ENCODE measurements at places on chromosomes 6 and 20.

- DNase-seq: no peak
Measured at GRCh38 chr6:78594668-78595066, 272.7 kb upstream of the IRAK1BP1 start.

DNA sequence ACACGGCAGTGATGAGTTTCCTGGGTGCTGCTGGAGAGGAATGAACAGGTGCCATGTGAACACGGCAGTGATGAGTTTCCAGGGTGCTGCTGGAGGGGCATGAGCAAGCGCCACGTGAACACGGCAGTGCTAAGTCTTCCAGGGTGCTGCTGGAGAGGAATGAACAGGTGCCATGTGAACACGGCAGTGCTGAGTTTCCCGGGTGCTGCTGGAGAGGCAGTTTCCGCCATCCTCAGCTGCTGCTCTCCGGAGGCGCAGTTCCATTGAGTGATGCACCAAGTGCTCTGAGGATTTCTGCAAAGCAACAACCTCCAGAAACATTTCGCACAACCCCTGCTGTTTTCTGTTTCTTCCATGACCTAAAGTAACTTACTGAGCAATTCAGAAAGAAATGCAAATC lies 155.4 kb downstream of the SMOC2 start:
- no peak for DNase-seq

- DNase-seq: no peak
Measured at GRCh38 chr6:7270320-7271204, 42.4 kb downstream of the SSR1 start.

DNA sequence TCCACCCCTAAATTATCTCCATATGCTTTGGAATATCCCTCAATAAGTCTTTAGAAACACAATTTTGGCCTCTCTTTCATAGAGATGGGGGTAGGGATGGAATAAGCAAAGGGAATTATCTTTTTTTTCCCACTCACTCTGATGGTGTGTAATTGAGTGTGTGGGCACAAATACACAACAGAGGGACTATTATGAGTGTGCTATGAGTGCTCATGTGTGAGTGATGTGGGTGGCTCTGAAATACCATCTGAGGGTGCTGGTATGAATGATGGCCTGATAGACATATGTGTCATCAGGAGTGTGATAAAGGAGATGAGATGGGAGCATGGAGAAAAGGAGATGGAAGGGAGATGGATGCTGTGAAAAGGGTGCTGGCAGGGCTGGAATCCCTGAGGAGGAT lies 35.6 kb downstream of the GSS start:
- DNase-seq: no peak

DNA sequence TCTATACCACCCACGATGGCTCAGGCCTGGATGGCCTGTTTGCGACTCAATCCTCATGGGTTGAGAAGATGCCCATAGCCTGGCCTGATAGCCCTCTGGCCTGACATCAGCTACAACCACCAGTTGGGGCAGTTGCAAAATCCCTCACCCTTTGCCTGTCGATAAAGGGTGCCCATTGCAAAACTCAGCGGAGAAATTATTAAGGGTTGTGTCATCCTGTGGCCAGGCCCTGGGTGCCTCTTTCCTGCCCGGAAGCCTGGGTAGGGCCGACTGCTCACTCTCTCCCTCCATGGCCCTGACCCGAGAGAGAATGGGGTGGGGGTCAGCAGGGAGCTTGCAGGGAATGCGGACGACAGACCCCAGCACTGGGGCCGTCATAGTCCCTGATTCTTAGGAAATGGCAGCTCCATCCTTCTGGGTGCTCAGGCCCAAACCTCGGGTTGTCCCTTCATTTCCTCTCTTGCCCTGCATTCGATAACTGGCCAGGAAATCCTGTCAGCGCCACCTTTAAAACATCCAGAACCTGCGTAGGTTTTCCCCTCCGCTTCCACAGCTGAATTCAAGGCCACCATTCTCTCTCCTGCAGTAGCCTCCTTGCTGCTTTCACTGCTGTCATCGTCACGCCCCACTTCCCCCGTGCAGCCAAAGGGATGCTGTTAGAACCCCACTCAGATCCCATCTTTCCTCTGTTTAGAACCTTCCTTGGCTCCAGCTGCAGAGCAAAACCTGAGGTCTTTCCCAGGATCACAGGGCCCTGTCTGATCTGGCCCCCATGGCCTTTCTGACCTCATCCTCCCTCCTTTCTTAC lies 31.1 kb downstream of the CEBPB start:
- DNase-seq: no peak

DNA sequence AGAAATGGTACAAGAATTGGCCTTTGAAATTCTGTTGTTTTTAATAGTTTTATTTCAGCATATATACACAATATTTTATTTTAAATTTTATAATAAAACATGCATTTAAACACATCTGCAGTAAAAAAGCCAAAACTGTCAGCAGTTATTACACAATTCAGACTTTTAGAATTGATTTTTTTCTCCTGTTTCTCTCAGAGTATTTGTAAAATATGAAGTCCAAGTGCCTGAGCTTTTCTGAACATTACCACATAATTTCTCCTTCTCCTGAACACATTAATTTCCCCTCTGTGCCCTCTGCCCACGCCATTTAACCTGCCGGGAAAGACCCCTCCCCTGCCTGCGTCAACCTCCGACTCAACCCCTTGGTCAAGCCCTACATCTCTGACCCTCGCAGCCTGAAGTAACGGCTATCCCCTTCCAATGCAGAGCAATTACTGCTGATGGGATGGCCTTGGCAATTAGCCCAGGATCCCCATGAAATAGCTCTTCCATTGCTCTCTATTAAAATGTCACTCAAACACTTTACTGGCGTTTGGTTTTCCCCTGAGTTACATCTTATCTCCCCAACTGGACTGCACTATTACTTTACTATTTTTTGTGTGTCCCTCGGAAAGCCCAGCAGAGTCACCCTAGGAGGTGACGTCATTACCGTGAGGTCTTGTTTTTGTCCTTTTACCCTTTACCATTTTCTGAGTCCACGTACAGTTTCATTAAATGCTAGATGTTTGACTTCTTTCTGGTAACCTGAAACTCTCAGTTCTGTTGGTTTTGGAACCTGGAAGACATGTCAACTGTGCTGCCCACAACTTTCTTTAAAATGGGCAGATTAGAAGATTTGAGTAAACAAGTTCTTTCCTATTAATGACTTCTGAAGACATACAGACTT lies 146.7 kb upstream of the TAB2 start:
- no peak for DNase-seq

DNA sequence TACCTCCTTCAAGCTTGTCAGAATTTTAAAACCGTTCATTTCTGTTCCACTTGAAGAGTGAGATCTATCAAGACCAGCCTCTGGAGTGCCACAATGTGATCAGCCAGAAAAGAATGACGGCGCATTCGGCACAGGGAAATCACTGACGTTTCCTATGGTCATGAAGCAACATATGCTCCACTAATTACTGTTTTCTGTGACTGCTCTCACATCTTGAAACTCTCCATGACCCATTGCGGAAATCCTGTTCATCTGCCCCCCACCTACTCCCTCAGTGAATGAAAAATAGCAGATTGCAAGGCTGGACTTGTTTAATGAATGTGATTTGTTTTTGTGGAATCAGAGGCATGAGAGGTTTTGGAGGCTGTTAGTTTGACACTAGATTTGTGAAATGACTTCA lies 53.2 kb downstream of the SAMD5 start:
- no peak for DNase-seq

- DNase-seq: no peak
Measured at GRCh38 chr6:36858407-36858981, 16.1 kb downstream of the PPIL1 start.

DNA sequence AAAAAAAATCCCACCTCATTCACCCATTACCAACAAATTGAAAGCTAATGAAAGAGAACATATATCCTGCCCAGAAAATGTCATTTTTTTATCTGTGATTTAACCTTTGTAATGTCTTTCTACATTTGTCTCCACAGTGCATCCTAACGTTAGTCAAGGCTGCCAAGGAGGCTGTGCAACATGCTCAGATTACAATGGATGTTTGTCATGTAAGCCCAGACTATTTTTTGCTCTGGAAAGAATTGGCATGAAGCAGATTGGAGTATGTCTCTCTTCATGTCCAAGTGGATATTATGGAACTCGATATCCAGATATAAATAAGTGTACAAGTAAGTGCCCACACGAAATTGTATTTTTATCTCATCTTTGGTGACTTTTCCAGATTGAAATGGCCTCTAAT lies 30.0 kb downstream of the RSPO3 start:
- no peak for DNase-seq

DNA sequence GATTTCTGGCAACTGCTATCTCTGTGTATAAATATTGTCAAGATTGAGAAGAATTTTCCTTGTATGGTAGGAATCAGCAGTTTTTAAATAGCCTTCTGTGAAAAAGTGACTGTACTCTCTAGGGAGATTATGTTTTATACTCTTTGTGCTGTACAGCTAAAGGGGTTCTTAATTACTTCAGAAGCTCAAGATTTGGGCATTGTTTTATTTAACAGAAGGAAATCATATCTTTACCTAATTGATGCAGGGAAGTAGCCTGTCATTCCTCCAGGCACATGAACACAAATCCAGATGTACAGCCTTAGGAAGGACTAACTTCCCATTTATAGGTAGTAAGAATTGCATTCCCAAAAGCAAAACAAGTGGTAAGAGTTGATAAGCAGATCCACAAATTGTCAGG lies 1.3 kb downstream of the CALHM5 start:
- no peak for DNase-seq

DNA sequence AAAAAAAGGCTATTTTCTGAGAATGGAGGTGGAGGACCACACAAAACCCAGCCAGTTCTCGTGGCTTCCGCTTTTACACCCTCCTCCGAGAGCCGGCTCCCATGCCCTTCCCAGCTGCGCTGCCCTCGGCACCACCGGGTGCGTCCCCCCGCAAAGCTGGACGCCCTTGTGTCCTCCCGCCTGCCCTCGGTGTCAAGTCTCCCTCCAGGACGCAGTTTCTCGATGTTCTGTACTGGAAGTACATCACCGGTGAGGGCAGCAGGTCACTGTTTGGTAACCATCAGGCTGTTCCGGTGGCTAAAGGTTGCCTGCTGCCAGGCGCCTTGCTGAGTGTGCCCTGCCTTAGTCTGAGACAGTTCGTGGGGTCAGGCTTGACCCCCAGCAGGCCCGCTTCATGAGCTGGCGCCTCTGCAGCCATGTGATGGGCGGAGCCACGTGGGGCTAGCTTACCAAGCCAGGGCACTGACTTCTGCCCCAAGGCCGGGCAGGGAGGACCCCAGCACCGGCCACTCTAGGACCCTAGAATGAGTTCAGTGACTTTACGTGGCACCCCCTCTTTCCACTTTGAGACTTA lies 34.6 kb downstream of the RREB1 start:
- no peak for DNase-seq

- DNase-seq: no peak
Measured at GRCh38 chr6:13461805-13462204, 25.6 kb downstream of the GFOD1 start.

GRCh38 chr6:11423072-11423471 lies 114.5 kb upstream of the TMEM170B start:
- no peak for DNase-seq

DNA sequence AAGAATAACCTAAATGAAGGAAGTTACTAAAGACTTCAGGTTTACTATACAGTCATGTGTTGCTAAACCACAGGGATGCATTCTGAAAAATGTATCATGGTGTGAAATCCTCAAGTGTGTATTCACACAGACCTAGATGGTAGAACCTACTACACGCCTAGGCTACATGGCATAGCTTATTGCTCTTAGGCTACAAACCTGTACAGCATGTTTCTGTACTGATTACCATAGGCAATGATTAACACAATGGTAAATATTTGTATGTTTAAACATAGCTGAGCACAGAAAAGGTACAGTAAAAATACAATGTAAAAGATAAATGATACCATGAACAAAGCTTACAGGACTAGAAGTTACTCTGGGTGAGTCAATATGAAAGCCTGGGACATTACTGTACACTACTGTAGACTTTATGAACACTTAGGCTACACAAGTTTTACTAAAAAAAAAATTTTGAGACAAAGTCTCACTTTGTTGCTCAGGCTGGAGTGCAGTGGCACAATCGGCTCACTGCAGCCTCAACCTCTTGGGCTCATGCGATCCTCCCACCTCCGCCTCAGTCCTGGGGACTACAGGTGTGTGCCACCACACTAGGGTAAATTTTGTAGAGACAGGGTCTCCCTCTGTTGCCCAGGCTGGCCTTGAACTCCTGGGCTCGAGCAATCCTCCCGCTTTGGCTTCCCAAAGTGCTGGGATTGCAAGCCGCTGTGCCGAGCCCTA lies 36.0 kb downstream of the ADNP start:
- no peak for DNase-seq

DNA sequence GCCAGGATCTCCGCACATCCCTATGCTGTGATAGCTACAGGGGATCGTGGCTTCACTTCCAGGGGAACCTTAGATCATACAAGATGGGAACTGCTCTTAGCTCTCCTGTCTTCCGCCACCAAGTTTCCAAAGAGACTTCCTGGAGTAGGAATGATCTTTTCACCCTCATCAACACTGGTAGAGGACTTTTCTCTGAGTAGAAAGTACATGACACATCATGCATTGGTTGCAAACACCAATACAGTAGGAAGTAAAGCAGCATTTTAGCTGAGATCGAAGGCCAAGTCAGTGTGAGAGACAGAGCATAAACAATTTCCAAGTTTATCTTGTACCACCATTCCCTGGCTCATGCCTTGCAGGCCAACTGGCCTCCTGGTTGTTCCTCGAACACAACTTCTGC lies 113.1 kb upstream of the NEDD9 start:
- no peak for DNase-seq

DNA sequence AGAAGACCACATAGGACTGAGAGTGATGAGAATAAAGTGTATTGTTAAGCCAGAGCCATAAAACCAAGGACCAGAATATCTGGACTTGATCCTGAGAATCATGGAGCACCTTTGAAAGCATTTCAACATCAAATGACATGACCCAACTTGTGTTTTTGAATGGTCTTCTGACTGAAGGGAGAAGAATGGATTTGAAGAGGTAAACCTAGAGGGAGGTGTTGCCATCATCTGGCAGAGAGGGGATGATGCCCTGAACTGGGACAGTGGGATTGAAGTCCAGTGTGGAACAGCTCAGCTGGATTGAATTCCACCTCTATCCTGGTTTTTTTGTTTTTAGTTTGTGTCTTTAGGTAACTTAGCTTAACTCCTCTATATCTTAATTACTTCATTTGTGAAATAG lies 570.0 kb downstream of the TBC1D32 start:
- DNase-seq: no peak

GRCh38 chr20:49724408-49725223 lies 10.9 kb upstream of the B4GALT5 start:
- DNase-seq: no peak

DNA sequence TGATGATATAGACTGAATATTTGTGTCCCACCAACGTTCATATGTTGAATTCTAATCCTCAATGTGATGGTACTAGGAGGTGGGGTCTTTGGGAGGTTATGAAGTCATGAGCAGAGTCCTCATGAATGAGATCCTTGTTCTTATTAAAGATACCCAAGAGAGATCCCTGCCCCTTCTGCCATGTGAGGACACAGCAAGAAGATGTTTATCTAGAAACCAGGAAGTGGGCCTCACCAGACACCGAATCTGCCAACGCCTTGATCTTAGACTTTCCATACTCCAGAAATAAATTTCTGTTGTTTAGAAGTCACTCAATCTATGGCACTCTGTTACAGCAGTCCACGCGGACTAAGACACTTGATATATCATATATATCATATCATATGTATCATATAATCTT lies 67.7 kb upstream of the GCM1 start:
- DNase-seq: no peak
